SW480 (cell line): ENCODE measurements at places on chromosomes 12 and 14.

DNA sequence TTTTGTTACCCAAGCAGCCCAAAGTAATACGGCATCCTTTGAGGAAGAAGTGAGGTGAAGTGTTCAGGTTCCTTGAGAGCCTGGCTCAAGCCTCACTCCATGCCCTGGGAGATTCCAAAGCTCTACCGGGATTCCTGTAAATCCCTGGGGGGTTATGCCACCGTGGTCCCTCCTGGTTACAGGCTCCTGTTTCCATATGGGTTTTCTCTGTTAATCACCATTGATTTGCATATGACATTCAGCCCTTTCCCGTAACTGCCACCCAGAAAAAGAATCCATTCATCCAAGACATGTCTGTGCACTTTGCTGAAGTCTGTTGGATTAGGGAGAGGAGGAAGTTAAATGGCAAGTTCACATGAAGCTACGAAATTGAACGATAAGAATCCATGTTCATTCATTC is 27.9 kb upstream of the CCDC60 start:
- DNase-seq: no peak

DNA sequence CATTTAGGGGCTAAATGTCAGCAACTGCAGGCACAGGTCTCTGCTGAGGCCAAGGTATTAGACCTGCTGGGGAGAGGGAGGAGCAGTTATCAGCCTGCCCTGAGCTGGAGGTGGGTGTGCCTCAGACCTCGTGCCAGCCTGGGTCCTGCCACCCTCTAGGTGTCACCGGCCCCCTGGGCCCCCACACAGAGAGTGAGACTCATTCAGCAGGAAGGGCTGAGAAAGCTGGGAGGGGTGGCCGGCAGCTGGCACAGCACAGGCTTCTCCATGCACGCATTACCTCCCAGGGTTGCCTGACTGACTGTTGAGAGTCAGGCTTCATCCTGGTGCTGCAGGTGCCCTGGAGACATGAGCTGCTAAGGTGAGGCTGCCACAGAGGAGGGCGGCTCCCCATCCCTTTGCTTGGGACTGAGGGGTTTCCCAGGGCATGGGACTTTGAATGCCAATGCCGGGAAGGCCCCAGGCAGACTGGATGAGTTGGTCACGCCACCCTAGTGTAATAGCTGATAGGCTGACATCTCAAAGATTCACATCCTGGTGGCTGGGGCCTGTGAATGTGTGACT is 75.3 kb upstream of the C14orf180 start:
- DNase-seq: no peak

- no peak for DNase-seq
Observed at GRCh38 chr14:47490353-47490752, 185.1 kb downstream of the MDGA2 start.

- DNase-seq: no peak
Observed at GRCh38 chr12:45377815-45378214, 161.9 kb downstream of the ANO6 start.

DNA sequence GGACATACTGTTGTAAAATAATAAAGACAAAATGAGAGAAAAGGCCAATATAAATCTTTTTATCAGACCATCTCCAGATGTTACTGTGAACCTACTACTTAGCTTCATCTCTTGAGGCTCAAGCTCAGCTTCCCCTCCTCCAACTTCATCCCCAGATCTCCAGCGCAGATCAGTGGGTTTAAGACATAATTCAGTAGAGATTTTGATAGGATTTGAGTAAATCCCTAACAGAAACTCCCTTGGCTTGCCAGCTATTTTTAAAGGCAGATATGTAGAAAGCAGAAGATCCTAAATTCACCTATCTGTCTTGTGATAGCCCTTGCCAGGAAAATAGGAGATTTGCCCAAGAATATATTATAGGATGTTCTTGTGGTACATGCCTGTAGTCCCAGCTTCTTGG is 236.7 kb downstream of the FBXL14 start:
- no peak for DNase-seq

- DNase-seq: no peak
Observed at GRCh38 chr12:108047071-108047550, 82.0 kb upstream of the WSCD2 start.

- no peak for DNase-seq
Observed at GRCh38 chr14:26833621-26834176, 235.9 kb upstream of the NOVA1 start.

- DNase-seq: no peak
Observed at GRCh38 chr14:59331217-59331616, 134.0 kb downstream of the GPR135 start.

GRCh38 chr12:43789941-43790340 is 16.2 kb downstream of the TWF1 start:
- DNase-seq: peak; percentile 3

GRCh38 chr12:65640489-65640901 is 183.8 kb upstream of the HMGA2 start:
- no peak for DNase-seq

DNA sequence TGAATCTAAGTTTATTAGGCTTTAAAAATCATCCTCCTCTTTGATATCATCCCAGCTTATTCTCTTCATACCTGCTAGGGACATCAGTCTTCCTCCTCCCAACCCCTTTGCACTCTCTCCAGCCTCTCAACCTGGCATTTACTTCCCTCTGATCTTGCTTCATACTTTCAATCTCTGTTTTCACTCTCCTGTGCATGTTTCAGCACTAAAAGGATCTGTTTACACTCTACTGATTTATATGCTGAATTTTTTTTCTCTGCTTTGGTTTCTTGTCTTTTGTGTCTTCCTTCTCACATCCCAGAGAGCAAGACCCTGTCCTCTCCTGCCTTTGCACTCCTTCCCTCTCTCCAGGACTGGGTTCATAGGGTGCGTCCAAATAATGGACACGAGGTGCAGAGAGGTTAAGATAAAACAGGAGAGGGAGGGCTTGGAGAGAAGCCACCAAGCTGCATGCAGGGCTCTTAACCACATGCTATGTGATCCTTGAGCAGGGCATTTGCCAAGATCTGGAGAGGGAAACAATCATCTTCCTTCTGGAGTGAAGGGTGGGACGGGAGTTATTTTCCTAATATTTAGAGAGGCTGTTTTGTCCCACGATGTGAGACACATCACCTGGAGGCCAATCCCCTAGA is 3.0 kb upstream of the CISTR start:
- no peak for DNase-seq

DNA sequence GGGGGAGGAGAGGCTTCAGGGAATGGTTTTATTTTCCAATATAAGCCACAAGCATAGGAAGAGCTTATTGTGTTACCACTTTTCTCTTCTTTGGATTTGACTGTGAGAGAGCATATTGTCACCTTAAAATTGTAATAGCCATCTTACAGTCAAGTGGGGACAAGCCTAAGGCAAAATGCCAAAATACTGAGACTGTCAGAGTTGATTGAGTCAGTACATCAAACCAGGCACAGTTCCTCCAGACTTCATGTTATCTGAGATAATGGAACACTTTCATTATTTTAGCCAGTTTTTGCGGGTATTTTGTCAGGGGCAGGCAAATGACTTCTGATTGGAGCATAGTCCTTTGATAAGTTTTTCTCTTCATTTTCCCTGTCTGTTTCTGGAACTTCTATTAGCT is 19.5 kb upstream of the NUBPL start:
- no peak for DNase-seq

GRCh38 chr14:73714656-73715081 is 485 bp upstream of the PNMA1 start:
- DNase-seq: peak; percentile 31

DNA sequence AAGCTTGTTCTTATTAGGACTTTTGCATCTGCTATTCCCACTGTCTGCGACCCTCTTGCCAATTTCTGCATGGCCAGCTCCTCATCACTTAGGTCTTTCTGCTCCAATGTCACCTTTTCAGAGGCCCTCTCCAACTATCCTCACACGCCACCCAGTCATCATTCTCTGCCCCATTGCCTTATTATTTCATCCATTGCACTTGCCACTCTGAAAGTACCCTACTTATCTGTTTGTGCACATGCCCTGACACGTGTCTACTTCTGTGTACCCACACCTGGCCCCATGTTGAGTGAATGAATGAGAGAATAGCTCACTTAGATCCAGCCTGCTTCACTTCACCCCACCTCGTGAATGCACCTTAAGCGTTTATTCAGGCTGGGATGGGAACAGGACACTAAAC is 218.7 kb upstream of the TBX3 start:
- no peak for DNase-seq

DNA sequence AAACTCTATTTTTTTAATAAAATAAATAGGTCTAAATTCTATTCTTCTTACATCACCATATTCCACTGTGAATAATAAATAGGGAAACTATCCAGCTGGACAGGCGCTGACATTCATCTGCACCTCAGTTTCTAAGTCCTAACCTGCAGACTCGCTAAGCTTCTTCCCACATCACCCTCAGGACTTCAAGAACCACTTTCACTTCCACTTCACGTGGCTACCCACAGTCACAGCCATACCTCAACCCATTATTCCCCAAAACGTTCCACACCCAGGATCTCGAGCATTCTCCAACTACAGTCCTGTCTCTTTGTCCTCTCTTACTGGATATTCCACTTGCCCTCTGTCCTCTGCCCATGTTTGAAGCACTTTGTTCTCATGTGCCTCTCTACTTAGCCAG is 71.1 kb downstream of the C2CD5 start:
- DNase-seq: no peak

- DNase-seq: no peak
Observed at GRCh38 chr14:26180221-26180620, 417.6 kb downstream of the NOVA1 start.

- DNase-seq: no peak
Observed at GRCh38 chr12:100324498-100324897, 32.4 kb upstream of the SLC17A8 start.

DNA sequence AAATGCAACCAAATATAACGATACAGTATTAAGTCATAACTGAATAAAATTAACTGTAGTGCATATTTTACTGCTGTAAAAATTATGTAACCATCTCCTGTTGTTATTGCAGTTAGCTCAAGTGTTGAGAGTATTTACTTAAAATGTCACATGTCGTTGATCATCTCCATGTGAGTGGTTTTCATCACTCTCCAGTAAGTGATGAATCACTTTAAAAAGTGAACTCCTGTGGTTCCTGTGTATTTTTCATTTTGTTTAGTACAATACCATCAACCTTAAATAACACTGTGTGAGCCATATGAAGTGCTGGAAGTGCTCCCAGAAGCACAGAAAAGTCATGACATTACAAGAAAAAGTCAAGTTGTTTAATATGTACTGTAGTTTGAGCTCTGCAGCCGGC is 104.7 kb upstream of the SLCO1B1 start:
- no peak for DNase-seq

DNA sequence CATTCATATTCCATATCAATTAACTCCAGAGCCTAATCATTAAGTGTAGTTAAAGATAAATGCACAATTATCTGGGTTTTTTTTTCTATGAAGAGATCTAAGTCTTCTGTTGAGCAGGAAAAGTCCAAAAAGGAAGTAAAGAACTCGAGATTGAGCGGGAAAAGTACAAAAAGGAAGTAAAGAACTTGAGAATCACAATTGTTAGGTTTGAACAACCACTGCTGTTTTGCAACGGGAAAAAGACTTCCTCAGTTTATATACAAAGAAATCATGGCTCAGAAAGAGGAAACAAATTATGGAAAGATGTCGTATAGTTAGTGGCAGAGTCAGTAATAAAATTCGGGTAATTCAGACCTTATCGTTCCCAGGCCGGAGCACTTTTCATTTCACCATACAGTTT is 63.3 kb downstream of the PPP1R12A start:
- DNase-seq: no peak

DNA sequence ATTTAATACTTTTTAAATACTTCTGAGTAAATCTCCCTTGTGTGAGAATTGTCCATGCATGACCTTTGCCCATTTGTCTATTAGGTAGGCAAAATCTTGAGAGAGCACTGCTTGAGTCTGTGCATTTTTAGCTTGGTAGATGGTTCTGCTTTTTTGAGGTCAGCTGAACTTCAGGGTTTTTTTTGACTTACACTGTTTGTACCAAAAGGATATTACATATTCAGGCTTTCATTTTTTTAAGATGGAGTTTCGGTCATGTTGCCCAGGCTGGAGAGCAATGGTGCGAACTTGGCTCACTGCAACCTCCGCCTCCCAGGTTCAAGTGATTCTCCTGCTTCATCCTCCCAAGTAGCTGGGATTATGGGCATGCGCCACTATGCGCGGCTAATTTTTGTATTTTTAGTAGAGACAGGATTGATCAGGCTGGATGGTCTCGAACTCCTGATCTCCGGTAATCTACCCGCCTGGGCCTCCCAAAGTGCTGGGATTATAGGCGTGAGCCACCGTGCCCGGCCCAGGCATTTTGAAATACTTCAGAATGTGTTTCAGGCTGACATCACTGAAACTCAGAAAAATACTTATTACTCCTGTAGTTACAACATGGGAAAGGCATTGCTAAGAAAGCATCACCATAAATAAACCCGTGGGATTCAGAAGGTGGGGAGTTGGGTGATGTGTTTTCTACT is 11.1 kb downstream of the RASSF3 start:
- DNase-seq: no peak

GRCh38 chr12:93689076-93689834 is 12.1 kb downstream of the CRADD start:
- DNase-seq: no peak

DNA sequence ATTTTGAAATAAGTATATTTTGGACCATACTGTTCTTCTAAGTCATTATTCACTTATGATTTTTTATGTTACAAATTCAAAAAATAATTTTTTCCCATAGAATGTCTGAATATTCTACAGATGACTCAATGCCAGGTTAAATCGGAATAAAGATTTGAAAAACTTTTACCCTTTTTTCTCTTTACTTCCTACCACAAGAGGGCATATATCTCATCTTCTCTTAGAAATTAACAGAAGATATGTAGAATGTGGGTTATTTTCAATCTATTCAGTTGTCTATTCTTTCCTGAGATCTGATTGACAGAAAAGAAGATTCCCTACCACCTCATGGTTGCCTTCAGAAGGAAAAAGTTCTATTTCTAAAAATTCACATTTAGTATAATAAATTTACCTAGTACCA is 53.0 kb upstream of the KITLG start:
- DNase-seq: peak; percentile 5

DNA sequence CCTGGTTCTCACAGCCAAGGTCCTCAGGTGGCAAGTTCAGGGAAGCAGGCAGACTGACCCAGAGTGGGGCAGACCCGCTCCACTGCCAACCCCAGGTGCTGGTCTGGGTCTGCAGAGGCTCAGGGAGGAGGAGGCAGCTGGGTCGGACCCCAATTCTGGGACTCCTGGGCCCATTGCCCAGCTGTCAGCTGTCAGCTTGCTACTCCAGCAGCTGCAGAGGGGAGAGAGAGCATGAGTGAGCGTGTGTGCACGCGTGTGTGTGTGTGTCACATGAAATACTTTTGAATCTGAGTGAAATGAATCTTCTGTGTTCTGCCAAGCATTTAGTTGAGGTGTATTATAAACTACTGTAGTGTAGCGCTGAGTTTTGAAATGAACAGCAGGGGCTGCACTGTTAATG is 30.8 kb downstream of the XRCC3 start:
- no peak for DNase-seq

GRCh38 chr14:93032421-93032936 is 83.2 kb downstream of the ITPK1 start:
- peak; percentile 43 for DNase-seq

DNA sequence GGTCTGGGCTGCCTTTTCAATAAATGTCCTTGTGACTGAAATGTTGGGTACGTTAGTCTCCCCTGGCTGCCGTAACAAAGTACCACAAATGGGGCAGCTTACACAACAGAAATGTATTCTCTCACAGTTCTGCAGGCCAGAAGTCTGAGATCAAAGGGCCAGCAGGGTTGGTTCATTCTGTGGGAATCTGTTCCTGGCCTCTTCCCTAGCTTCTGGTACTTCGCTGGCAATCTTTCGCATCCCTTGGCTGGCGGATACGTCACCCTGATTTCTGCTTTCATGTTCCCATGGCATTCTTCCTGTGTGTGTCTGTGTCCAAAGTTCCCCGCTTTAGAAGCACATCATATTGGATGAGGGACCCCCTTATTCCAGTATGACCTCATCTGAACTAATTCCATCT is 95.8 kb upstream of the NCOR2 start:
- peak; percentile 58 for DNase-seq
